CD8-positive, alpha-beta memory T cell (primary cell): ENCODE measurements at places on chromosomes 6 and 20.

DNA sequence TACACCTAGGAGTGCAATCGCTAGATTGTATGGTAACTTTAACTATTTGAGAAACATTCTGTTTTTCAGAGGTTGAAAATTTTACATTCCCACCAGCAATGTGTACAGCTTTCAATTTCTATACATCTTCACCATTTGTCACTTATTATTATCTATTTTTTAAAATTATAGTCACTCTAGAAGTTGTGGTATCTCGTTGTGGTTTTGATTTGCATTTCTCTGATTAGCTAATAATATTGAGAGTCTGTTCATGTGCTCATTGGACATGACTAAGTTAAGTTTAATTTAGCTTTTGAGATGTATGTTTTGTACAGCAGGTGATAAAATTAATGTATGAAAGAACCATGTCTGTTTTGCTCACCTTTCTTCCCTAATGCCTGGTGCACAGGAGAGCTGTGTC lies 34.8 kb upstream of the PLCB1 start:
- H3K36me3 ChIP-seq: no peaks in the 10 kb centered on the region
- H3K4me1 ChIP-seq: no peaks in the 10 kb centered on the region
- H3K27me3 ChIP-seq: no peaks in the 10 kb centered on the region
- H3K27ac ChIP-seq: no peak overlapping the region
- no peak for DNase-seq

DNA sequence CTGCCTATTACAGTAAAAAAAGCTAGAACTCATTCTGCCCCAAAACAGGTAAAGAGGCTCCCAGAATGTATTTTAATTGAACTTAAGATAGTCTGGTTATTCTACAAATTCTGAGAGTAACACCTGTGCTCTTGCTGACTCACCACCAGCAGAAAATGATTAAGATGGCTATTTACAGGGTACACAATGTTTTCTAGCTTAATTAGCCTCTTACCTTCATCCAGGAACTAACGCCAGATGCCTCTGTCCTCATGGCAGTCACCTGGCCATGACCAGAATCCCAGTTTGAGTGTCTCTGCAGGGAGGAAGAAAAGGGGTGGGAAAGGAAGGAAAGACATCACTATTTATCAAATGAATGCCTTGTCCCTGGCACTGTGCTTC lies 31.3 kb upstream of the PPP1R3G start:
- no peaks in the 10 kb centered on the region for H3K36me3 ChIP-seq
- no peaks in the 10 kb centered on the region for H3K27me3 ChIP-seq
- DNase-seq: no peak
- no peak overlapping the region for H3K27ac ChIP-seq
- no peak overlapping the region for H3K4me3 ChIP-seq
- no peaks in the 10 kb centered on the region for H3K4me1 ChIP-seq

- H3K4me1 ChIP-seq: no peaks in the 10 kb centered on the region
- DNase-seq: peak; percentile 41
- H3K36me3 ChIP-seq: peaks cover 52% of the 10 kb centered on the region
- no peak overlapping the region for H3K4me3 ChIP-seq
Observed at GRCh38 chr6:158605266-158605878, 39.2 kb downstream of the DYNLT1 start.

GRCh38 chr6:72650081-72650745 lies 28.3 kb downstream of the KCNQ5 start:
- no peaks in the 10 kb centered on the region for H3K27me3 ChIP-seq
- no peak overlapping the region for H3K27ac ChIP-seq
- no peaks in the 10 kb centered on the region for H3K4me1 ChIP-seq
- no peaks in the 10 kb centered on the region for H3K36me3 ChIP-seq
- H3K4me3 ChIP-seq: no peak overlapping the region

- no peaks in the 10 kb centered on the region for H3K27me3 ChIP-seq
- no peak overlapping the region for H3K27ac ChIP-seq
- H3K4me1 ChIP-seq: no peaks in the 10 kb centered on the region
- DNase-seq: no peak
- no peak overlapping the region for H3K4me3 ChIP-seq
- H3K36me3 ChIP-seq: peaks cover 34% of the 10 kb centered on the region
Observed at GRCh38 chr20:45842169-45842812, 8.7 kb downstream of the SNX21 start.

DNA sequence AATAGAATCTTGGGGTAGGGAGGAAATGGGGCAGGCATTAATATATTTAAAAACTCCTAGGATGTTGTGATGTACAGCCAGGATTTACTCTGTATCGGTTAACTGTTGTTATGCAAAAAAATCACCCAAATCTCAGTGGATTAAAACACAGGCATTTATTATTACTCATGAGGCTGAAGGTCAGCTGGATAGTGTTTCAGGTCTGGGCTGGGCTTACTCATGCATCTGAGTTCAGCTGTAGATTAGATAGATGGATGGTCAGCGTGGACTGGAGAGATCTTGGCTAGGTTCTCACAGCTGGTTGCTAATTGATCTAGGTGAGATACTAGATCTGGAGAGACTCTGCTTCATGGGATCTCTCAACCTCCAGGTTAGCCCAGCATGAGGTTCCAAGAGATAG lies 131.4 kb downstream of the BTBD3 start:
- no peaks in the 10 kb centered on the region for H3K27me3 ChIP-seq
- H3K4me1 ChIP-seq: no peaks in the 10 kb centered on the region
- no peak overlapping the region for H3K27ac ChIP-seq
- DNase-seq: no peak
- no peaks in the 10 kb centered on the region for H3K36me3 ChIP-seq
- no peak overlapping the region for H3K4me3 ChIP-seq

DNA sequence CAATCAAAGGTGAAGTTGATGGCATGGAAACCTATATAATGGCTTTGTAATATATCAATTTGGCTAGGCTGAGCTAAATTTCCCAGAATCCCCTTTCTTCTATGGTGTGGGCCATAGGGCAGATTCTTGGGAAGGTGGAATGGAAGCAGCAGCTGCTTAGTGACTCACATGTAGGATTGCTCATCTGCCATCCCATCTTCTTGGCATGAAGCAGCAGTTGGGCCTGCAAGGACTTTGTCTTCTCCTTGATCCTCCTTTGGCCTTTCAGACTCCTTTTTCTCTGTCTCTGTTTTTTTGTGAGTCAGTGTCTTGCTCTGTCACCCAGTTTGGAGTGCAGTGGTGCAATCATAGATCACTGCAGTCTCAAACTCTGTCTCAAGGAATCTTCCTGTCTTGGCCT lies 52.6 kb upstream of the CEP162 start:
- H3K27ac ChIP-seq: no peak overlapping the region
- H3K4me3 ChIP-seq: no peak overlapping the region
- H3K36me3 ChIP-seq: no peaks in the 10 kb centered on the region

DNA sequence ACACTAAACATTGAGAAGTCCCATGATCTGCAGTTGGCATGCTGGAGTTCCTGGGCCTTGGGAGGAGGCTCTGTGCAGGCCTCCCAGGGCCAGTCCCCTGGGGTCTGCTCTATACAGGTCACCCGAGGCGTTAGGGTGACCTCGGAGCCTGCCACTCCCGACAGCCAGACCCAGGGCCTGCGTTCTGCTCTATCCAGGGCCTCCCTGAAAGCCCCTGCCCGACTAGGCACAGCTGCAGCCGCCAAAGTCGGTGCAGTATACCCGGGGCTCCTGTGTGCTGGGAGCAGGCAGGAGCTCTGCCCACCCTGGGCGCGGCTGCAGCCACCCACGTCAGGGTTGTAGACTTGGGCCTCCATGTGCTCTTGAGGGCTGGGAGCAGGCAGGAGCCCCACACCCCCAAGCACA lies 6.3 kb upstream of the OR14J1 start:
- no peaks in the 10 kb centered on the region for H3K36me3 ChIP-seq
- H3K4me3 ChIP-seq: no peak overlapping the region
- no peak overlapping the region for H3K27ac ChIP-seq
- H3K4me1 ChIP-seq: no peaks in the 10 kb centered on the region
- no peak for DNase-seq

DNA sequence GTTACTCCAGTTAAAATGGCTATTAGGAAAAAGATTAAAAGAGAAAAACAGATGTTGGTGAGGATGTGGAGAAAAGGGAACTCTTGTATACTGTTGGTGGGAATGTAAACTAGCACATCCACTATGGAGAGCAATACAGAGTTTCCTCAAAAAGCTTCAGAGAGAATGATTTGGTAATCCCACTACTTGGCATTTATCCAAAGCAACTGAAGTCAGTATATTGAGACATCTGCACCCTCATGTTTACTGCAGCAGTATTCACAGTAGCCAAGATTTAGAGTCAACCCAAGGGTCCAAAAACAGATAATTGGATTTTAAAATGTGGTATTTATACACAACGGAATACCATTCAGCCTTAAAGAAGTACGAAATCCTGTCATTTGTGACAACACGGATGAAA lies 469.5 kb downstream of the QKI start:
- no peak overlapping the region for H3K4me3 ChIP-seq
- no peaks in the 10 kb centered on the region for H3K36me3 ChIP-seq
- H3K4me1 ChIP-seq: no peaks in the 10 kb centered on the region
- H3K27me3 ChIP-seq: no peaks in the 10 kb centered on the region

GRCh38 chr6:80010288-80010687 lies 5.8 kb downstream of the TTK start:
- no peaks in the 10 kb centered on the region for H3K27me3 ChIP-seq
- H3K4me1 ChIP-seq: peaks cover under 1% of the 10 kb centered on the region
- no peak overlapping the region for H3K4me3 ChIP-seq
- no peaks in the 10 kb centered on the region for H3K36me3 ChIP-seq
- H3K27ac ChIP-seq: no peak overlapping the region

- H3K4me3 ChIP-seq: no peak overlapping the region
- H3K36me3 ChIP-seq: no peaks in the 10 kb centered on the region
- H3K27ac ChIP-seq: no peak overlapping the region
Observed at GRCh38 chr6:5050009-5050408, 35.1 kb upstream of the PPP1R3G start.

GRCh38 chr6:142413111-142413510 lies 111.3 kb downstream of the ADGRG6 start:
- no peak overlapping the region for H3K27ac ChIP-seq
- no peak overlapping the region for H3K4me3 ChIP-seq
- H3K4me1 ChIP-seq: no peaks in the 10 kb centered on the region
- no peak for DNase-seq
- H3K36me3 ChIP-seq: no peaks in the 10 kb centered on the region
- no peaks in the 10 kb centered on the region for H3K27me3 ChIP-seq

DNA sequence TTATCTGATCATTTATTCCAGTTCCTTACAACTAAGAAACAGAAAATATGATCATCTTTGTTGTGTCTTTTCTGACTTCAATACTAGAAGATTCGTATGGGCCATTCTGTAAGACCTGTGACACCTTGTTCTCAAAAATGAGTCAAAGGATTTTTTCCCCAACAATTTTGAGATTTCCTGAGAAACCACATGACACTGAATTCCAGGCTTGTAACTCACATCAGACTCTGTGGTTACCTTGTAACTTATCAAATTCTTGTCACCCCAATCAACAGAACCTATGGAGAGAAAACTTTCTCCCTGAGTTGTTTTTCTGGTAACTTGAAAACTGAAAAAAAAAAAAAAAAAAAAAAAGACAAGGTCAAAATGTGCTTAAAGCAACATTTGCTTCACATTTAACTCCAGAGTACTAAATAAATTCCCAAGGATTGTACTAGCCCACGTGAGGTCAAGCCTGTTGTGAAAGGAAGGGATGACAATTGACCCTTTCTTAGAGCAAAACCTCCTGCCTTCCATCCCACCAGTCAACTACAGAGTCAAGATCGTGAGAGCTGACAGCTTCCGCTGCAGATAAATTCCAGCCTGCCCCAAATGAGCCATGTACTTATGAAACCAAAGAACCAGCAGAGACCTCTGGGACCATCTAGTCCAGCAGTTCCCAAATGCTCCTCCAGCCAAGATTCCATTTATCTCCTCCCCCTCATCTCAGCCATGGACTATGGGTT lies 140.3 kb downstream of the TBX18 start:
- no peaks in the 10 kb centered on the region for H3K27me3 ChIP-seq
- no peak overlapping the region for H3K27ac ChIP-seq
- H3K36me3 ChIP-seq: no peaks in the 10 kb centered on the region
- H3K4me3 ChIP-seq: no peak overlapping the region

GRCh38 chr6:51541847-51542246 lies 545.6 kb downstream of the PKHD1 start:
- H3K4me1 ChIP-seq: no peaks in the 10 kb centered on the region

DNA sequence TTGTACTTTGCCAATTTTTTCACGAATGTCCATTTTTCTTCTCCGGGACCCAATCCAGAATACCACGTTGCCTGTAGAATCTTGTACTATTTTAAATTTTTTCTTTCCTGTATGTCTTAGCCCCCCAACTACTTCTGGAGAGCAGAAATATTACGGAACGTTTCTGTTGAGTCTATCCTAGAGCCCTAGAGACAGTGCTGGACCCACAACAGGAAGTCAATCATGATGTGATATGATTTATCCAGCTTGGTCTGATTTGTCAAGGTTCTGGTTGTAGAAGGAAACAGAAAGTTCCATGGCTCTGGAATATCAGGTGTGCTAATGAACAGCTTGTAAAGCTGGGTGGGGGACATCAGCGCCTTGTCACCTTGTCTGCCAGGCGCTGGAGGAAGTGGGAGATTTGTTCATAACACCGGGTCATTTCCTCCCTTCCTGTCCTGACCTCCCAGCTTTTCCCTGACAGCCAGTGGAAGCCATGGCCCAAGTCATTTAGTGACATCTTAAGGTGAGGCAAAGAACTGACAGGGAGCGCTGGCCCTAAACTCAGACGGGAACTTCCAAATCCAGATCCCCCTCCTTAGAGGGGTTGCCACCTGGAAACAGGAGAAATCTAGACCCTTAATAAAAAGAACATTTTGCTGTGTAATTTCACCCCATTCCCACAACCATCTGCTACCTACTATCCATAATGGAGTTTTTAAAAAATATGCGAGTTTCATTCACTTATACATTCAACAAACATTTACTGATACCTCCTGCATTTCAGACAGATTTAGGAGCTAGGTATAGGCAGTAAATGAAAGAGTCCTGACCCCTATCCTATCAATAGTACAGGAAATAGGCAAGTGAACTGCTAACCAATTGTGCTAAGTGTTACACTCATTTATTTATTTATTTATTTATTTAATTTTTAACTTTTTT lies 130.5 kb downstream of the ZFP64 start:
- H3K4me3 ChIP-seq: no peak overlapping the region
- no peak for DNase-seq
- no peak overlapping the region for H3K27ac ChIP-seq
- no peaks in the 10 kb centered on the region for H3K36me3 ChIP-seq
- no peaks in the 10 kb centered on the region for H3K27me3 ChIP-seq

DNA sequence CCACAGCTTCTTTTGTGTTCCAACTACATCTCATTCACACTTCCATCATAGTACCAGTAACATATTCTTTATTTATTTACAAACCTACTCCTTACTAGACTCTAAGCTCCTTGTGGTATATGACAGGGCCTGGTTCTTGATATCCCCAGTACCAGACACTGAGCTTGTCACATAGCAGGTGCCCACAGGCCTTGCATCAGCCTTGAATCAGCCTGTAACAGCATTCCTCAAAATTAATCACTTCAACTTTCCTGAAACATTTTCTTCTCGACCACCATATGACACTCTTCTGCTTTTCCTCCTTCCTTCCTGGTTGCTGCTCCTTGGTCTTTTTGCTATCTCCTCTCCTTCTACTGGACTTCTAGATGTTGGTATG lies 24.7 kb upstream of the SRPK1 start:
- H3K36me3 ChIP-seq: no peaks in the 10 kb centered on the region
- H3K4me3 ChIP-seq: no peak overlapping the region
- DNase-seq: no peak
- no peak overlapping the region for H3K27ac ChIP-seq
- no peaks in the 10 kb centered on the region for H3K4me1 ChIP-seq

GRCh38 chr6:111711476-111711875 lies 105.8 kb upstream of the TRAF3IP2 start:
- no peaks in the 10 kb centered on the region for H3K27me3 ChIP-seq
- no peak overlapping the region for H3K4me3 ChIP-seq
- peaks cover 71% of the 10 kb centered on the region for H3K4me1 ChIP-seq
- H3K36me3 ChIP-seq: peaks cover 50% of the 10 kb centered on the region
- DNase-seq: no peak

- H3K36me3 ChIP-seq: no peaks in the 10 kb centered on the region
- no peaks in the 10 kb centered on the region for H3K4me1 ChIP-seq
- no peak for DNase-seq
- H3K27me3 ChIP-seq: no peaks in the 10 kb centered on the region
Observed at GRCh38 chr6:31419842-31420241, 16.4 kb downstream of the MICA start.
